Effector memory CD8-positive, alpha-beta T cell (primary cell): ENCODE measurements at places on chromosomes 13 and 19.
A peak's percentile ranks its signal among the peaks of the same experiment; 100 is the strongest.

GRCh38 chr19:15037586-15037985 lies 11.7 kb upstream of the CASP14 start:
- H3K4me1 ChIP-seq = no peaks in the 10 kb centered on the region
- DNase-seq = no peak
- no peak overlapping the region for H3K4me3 ChIP-seq

DNA sequence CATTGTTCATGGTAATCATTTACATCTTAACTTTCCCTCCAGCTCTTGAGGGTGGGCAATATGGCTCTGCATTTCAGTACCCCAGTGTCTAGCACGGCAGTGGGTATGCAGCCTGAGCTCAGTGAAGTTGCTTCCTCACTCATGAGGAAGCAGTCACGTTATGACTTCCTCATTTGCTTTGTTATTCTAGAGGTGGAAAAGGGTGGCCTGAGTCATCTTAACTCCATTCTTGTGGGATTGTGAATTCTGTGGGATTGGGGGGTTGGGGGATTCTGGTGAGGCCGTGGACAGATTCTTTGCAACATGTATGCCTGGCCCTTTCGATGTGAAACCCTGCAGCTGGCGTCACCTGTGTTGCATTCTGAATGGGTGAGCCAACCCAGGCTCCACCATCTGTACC lies 406.7 kb upstream of the ZNF507 start:
- no peaks in the 10 kb centered on the region for H3K4me1 ChIP-seq
- no peak overlapping the region for H3K4me3 ChIP-seq
- H3K27me3 ChIP-seq = no peaks in the 10 kb centered on the region
- DNase-seq = no peak
- H3K27ac ChIP-seq = no peak overlapping the region

GRCh38 chr19:42961119-42961518 lies 24.1 kb upstream of the PSG7 start:
- H3K27me3 ChIP-seq = peaks cover 15% of the 10 kb centered on the region
- H3K36me3 ChIP-seq = peaks cover 3% of the 10 kb centered on the region
- H3K27ac ChIP-seq = no peak overlapping the region
- no peaks in the 10 kb centered on the region for H3K4me1 ChIP-seq
- H3K4me3 ChIP-seq = no peak overlapping the region

- DNase-seq = no peak
- no peak overlapping the region for H3K4me3 ChIP-seq
- H3K27me3 ChIP-seq = peaks cover 43% of the 10 kb centered on the region
- no peak overlapping the region for H3K27ac ChIP-seq
Measured at GRCh38 chr13:110262508-110263291, 44.3 kb downstream of the COL4A1 start.

DNA sequence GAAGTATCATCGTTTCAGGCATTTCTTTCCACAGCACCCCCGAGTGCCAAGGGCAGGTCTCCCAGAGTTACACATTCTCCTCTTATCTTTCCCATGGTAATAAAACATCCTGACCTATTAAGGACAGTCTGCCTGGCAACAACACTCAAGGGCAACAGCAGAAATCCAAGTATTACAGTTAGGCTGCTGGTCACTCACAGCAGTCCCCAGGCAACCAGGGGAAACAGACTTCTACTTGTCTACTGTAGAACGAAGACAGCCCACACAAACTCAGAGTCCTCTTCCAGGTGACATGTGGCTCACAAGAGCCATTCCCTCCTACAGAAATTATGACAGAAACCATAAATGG lies 24.3 kb downstream of the RCBTB1 start:
- H3K36me3 ChIP-seq = peaks cover 57% of the 10 kb centered on the region
- H3K27ac ChIP-seq = no peak overlapping the region
- no peak overlapping the region for H3K4me3 ChIP-seq
- no peak for DNase-seq
- H3K27me3 ChIP-seq = no peaks in the 10 kb centered on the region

DNA sequence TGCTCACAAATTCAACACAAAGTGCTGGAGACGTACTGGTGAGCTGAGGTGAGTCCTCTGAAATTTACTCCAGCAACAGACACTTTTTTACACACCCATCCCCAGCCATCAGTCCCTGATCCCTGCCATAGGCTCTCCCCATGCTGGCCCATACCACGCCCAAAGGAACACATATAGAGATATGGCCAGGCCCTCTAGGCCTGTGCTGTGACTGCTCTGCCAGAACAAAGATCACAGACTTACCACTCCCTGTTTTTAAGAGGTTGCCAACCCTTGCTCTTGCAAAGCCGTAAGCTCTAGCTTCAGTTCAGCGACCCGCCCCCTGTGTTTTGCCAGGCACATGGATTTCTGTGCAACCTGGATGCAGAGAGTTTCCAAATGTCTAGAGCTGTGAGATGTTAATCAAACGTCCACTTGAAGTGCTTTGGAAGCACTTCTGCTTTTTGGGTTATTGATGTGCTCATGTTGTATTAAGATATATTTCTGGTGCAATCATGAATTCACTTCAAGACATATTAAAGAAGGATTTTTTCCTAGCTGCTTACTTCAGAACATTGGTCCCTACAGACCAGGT lies 59.7 kb downstream of the DLEU7 start:
- H3K4me1 ChIP-seq = no peaks in the 10 kb centered on the region
- DNase-seq = no peak
- peaks cover 7% of the 10 kb centered on the region for H3K27me3 ChIP-seq
- H3K36me3 ChIP-seq = peaks cover 3% of the 10 kb centered on the region

DNA sequence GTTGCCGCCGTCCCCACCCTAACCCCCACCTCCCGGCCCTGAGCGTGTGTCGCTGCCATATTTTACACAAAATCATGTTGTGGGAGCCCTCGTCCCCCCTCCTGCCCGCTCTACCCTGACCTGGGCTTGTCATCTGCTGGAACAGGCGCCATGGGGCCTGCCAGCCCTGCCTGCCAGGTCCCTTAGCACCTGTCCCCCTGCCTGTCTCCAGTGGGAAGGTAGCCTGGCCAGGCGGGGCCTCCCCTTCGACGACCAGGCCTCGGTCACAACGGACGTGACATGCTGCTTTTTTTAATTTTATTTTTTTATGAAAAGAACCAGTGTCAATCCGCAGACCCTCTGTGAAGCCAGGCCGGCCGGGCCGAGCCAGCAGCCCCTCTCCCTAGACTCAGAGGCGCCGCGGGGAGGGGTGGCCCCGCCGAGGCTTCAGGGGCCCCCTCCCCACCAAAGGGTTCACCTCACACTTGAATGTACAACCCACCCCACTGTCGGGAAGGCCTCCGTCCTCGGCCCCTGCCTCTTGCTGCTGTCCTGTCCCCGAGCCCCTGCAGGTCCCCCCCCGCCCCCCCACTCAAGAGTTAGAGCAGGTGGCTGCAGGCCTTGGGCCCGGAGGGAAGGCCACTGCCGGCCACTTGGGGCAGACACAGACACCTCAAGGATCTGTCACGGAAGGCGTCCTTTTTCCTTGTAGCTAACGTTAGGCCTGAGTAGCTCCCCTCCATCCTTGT lies 6.4 kb downstream of the YIPF2 start:
- peaks cover under 1% of the 10 kb centered on the region for H3K4me1 ChIP-seq
- H3K4me3 ChIP-seq = no peak overlapping the region
- H3K36me3 ChIP-seq = peaks cover 12% of the 10 kb centered on the region
- no peak for DNase-seq
- H3K27ac ChIP-seq = no peak overlapping the region
- no peaks in the 10 kb centered on the region for H3K27me3 ChIP-seq

DNA sequence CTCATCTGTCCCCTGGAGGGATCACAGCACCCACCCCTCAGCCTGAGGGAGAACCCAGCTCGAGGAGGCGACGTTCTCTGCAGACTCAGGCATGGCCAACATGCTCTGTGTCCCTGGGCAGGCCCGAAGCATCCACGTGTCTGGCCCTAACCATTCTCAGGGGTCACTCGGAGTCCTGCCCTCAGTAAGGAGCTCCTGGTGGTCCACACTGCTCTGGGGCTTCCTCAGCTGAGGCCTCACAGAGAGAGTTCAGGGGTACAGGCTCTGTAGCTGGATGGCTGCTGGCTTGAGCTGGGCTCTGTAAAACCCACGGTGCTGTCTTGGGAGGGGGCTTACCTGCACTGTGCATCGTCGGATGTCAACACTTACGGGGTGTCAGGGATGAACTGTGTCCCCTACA lies 4.4 kb upstream of the SIGLEC8 start:
- no peak for DNase-seq
- H3K4me1 ChIP-seq = peaks cover 10% of the 10 kb centered on the region
- peaks cover 68% of the 10 kb centered on the region for H3K27me3 ChIP-seq
- no peak overlapping the region for H3K27ac ChIP-seq

DNA sequence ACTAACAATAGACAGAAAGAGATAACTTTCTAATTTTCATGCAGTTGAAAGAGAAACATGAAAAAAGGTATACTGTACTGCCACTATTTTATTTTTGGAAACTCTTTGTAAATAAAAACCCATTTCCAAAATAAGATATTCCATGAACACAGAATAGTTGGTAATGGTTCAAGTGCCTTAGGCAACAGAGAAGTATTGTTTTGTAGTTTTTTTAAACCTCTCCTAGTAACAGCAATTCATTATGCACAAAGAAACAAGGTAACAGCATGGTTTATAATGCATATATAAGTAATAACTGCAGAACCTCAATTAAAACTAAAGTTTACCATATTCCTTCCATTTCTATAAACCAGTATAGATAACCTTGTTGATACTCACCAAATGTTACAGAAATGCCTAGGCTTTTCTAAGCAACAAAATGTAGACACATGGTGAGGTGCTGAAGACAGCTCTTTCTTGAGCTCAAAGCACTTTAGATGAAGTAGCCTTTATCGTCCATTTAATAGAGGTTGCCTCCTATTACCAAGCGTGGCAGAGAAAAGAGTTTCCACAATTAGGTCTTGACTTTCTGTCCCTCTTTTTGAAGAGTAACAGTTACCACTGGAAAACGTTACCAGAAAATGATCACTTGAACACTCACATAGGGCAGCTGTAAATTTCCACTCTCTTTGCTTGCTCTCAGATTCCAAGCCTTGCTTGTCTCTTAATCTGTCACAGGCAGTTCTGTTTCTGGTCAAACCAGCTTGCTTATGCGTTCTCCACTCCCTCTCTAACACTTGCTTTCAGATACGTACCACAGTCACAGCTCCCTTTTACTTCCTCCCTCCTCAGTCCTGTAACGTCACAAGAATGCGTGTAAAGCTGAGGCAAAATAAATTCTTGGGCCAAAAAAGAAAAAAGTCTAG lies 42.9 kb downstream of the CAB39L start:
- DNase-seq = no peak
- no peak overlapping the region for H3K4me3 ChIP-seq
- H3K36me3 ChIP-seq = no peaks in the 10 kb centered on the region
- H3K4me1 ChIP-seq = peaks cover 3% of the 10 kb centered on the region

- DNase-seq = no peak
- H3K36me3 ChIP-seq = no peaks in the 10 kb centered on the region
- no peaks in the 10 kb centered on the region for H3K4me1 ChIP-seq
- no peak overlapping the region for H3K4me3 ChIP-seq
- H3K27me3 ChIP-seq = peaks cover 34% of the 10 kb centered on the region
Measured at GRCh38 chr13:109870696-109871370, 84.5 kb upstream of the IRS2 start.

GRCh38 chr19:36638862-36639510 lies 27.7 kb downstream of the ZNF461 start:
- H3K4me1 ChIP-seq = no peaks in the 10 kb centered on the region
- no peak for DNase-seq
- H3K27ac ChIP-seq = no peak overlapping the region
- no peaks in the 10 kb centered on the region for H3K27me3 ChIP-seq

DNA sequence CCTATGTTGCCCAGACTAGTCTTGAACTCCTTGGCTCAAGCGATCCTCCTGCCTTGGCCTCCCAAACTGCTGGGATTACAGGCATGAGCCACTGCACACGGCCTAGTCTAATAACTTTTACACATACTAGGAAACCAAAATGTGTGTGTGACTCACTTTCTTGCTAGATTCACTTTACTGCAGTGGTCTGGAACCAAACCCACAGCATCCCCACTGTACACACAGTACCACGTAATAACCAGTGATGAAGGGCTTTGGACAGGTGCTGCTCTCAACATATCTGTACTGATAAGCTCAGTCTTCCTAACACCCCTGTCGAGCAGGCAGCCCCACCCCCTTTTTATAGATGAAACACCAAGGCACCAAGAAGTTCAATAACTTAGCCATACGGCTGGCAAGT lies 5.1 kb downstream of the DNMT1 start:
- no peak for DNase-seq
- H3K27me3 ChIP-seq = no peaks in the 10 kb centered on the region
- H3K4me3 ChIP-seq = no peak overlapping the region
- peaks cover 45% of the 10 kb centered on the region for H3K36me3 ChIP-seq
- H3K27ac ChIP-seq = peak overlapping the region; percentile 55

GRCh38 chr19:43152214-43152613 lies 34.1 kb downstream of the PSG5 start:
- H3K27me3 ChIP-seq = peaks cover 17% of the 10 kb centered on the region
- H3K36me3 ChIP-seq = no peaks in the 10 kb centered on the region
- H3K4me1 ChIP-seq = no peaks in the 10 kb centered on the region
- DNase-seq = no peak
